ENCODE measurements at places on chromosomes 3 and 15.

GRCh38 chr3:134371542-134372324 lies 2.5 kb downstream of the AMOTL2 start:
- no peak for DNase-seq

GRCh38 chr3:87958289-87958688 lies 100.5 kb downstream of the CGGBP1 start:
- no peak for DNase-seq

- DNase-seq: no peak
These were observed 44.4 kb downstream of the SPSB4 start for GRCh38 chr3:141095546-141095937.

GRCh38 chr3:123508178-123508577 lies 59.3 kb upstream of the ADCY5 start:
- DNase-seq: no peak

DNA sequence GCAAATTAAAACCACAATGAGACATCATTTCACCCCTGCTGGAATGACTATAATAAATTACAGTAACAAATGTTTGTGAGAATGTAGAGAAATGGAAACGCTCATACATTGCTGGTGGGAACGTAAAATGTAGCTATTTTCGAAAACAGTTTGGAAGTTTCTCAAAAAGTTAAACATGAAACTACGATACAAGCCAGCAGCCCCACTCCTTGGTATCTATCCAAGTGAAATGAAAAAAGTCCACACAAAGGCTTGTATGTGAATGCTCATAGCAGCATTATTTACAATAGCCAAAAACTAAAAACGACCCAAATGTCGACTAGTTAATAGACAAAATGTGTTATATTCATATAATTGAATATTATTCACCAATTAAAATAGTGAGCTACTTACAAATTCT lies 22.9 kb upstream of the CFAP20DC start:
- DNase-seq: no peak

- DNase-seq: no peak
These were observed 63.9 kb upstream of the RGMA start for GRCh38 chr15:93152951-93153350.

DNA sequence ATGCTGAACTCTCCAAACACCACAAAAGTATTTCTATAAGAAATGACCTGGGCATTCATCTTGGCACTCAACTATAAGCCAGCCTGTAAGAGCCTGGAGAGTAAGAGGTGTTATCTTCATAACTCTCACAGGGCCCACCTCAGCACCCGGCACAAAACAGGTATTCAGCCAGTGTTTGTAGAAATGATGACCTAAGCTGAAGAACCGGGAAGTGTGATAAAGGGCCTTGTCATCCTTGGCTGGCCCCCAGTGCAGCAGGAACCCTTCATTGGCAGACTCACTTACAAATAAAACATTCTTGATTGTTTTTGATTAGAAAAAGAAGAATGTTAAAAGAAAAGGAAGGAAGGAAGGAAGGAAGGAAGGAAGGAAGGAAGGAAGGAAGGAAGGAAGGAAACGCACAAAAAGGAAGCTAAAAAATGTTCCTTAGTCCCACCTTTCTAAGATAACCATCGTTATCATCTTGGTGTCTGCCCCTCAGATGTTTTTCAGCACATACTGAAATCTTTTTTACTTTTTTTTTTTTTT lies 52.1 kb downstream of the DAPK2 start:
- no peak for DNase-seq

DNA sequence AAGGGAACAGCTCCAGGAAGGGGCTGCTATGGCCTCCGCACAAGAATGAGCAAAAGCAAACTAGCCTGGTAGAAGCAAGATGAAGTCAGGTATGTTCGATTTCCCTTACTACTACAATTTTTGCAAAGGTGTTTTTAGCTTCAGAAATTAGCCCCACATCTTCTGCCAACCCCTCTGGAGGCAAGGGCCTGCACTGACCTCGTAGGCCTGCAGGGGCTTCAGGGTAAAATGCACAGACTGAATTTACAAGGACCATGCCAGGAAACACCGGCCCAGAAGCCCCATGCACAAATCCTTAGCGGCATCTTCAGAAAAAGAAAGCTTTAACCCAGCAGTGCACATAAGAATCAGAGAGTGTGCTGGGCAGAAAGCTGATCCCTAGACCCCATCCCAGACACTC lies 53.0 kb downstream of the SLC6A1 start:
- DNase-seq: no peak

- DNase-seq: no peak
These were observed 68.4 kb upstream of the CD96 start for GRCh38 chr3:111473550-111473949.

DNA sequence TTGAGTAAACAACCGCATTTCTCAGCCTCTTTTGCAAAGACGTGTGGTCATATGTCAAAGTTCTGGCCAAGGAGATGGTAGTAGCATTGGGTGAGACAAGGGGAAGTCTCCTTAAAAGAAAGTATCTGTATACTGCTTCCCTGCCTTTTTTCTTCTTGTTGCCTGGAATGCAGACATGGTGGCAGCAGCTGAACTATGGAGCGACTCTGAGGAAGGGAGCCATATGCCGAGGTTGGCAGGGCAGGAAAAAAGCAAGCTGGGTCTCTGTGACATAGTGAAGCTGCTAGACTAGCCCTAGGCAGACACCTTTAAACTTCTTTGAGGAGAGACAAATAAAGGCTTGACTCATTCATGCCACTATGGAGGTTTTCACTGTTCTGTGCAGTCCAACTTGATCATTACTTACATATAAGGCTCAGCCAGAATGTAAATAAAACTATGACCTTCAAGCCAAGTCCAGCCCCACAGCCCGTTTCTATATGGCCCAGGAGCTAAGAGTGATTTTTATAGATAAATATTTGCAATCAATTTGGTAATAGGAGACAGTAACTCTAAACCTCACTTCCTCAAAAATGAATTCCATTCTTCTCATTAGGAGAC lies 30.6 kb upstream of the PRICKLE2 start:
- no peak for DNase-seq

- DNase-seq: peak; percentile 64
These were observed 23.6 kb downstream of the TIMP4 start for GRCh38 chr3:12135029-12135657.

DNA sequence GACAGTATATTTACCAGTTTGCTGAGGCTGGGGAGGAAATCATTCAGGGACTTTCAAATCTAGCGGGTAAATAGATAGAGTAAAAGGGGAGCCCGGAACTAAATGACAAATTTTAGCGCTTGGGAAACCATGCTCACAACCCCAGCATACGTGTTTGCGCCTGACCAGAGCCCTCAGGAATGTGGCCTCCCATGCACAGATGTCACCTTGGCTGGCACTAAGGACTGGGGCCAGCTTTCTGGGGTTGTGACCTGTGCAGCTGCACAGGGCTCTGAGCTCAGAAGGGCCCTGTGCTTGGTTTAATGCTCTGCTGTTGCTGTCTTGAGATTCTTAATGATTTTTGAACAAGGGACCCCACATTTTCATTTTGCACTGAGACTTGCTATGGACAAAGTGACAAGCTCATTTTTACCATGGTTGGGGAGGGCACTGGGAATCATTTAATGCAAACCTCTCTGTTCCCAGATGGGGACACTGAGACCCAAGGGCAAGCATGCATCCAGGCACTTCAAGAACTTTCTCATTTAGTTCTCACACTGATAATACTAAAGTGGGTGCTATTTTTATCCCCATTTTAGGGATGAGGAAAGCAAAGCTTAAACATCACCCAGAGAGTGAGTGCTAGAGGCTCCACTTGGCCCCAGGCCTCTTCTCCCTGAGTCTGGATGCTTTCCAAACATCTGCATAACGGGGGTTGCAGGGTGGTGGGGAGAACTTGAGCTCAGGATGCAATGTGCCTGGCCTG lies 44.1 kb upstream of the FAM107A start:
- DNase-seq: no peak

DNA sequence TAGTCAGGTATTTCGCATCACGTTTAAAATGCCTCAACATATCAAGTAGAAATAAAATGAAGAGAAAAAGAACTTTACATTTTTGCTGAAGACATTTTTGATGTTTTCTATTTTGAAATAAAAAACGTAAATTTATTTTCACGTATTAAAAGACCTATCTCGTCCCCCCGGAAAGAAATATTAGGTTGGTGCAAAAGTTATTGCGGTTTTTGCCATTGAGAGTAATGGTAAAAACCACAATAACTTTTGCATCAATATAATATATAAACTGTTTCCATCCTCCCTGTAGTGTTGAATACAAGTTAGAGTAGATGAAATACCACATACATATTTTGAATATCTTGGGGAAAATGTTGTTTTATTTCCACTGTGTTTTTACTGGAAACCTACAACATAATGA lies 11.2 kb upstream of the ANO10 start:
- DNase-seq: no peak

DNA sequence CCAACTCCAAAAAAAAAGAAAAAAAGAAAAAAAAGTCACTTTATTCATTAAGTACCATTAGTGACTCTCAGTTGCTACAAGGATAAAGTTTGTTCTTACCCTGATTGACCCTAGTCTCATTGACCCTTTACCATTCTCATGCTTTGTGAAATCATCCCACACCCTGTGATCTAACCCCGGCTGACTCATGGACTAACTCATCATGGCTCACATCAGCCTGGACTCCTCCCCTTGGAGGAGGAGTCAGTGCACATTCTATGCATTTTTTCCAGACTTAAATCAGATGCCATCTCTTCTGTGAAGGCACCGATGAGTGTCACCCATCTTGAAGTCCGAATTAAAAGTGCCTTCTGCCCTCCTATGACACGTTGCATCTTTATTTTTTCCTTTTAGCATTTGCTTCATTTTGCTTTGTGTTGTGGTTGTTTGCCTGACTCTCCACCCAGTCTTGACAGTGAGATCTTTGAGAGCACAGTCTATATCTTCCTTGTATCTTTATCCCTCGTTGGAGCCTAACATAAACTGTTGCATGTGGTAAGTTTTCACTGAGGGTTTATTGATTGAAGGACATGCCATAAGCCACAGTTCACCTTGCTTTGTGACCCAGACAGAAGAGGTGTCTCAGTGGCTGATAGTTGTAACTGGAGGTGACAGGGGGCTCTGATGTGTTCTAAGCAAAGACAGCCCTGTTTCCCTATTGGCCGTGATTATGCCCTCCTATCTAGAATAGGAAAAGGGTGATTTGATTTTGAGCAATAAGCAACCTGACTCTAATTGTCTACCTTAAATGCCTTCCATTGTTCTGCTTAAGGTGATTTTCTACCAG lies 72.1 kb downstream of the IL1RAP start:
- no peak for DNase-seq
